ENCODE measurements at places on chromosomes 6 and 20.

- no peak for DNase-seq
Observed at GRCh38 chr6:100509101-100509500, 44.4 kb upstream of the SIM1 start.

DNA sequence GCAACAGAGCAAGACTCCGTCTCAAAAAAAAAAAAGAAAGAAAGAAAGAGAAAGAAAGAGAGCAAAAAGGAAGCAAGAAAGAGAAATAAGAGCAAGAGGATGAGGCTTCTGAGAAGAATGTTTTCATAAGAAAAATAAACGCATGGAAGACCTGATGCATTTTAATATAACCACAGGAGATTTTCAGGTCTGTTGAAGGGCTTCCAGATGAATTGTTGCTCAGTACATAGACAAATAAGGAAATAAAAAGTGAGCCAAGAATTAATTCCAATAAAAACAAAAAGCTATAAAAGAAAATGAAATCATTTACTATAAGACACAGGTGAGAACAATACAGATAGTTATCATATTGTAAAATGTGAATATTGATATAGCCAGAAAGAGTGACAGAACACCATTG lies 43.5 kb downstream of the PERP start:
- DNase-seq = no peak

DNA sequence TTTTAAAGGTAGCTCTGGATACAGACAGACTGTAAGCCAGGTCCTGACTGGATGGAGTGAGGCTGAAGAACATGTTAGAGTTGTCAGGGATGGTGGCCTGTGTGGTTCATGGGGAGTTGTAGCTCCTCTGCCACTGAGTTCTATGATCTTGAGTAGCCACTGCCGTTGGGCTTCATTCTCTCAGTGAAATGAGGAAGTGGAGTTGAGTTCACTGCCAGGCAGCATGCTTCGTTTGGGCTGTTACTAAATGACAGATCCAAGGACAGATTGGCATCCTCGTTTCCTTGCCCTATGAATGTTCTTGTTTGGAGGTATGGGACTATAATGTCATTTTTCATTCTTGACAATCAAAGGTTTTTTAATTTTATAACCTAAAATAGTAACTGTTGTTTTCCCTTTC lies 37.2 kb downstream of the SCAND1 start:
- no peak for DNase-seq

GRCh38 chr6:158405933-158406332 lies 93.7 kb downstream of the TULP4 start:
- no peak for DNase-seq

DNA sequence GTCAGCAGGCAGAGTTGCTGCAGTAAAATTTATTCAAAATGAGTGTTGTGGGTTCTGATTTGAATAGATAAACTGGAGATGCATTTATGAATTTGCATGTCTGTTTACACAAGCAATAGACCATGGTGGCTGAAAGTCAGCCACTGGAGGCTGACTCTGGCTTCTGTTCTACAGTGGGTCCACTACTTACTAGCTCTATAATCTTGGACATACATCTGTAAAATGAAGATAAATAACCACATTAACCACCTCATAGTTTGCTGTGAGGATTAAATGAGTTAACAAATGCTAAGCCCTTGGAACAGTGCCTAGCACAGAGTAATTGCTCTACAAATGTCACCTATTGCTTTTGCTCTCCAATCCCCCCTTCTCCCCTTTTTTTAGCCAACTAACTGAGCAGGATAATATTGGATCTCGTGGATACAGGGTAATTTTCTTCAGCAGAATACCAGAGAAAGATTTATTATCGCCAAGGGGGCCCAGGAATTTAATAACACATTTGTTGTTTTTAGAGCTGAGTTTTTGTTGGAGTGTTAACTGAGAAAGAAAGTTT lies 1.4 kb upstream of the PM20D2 start:
- peak; percentile 20 for DNase-seq

DNA sequence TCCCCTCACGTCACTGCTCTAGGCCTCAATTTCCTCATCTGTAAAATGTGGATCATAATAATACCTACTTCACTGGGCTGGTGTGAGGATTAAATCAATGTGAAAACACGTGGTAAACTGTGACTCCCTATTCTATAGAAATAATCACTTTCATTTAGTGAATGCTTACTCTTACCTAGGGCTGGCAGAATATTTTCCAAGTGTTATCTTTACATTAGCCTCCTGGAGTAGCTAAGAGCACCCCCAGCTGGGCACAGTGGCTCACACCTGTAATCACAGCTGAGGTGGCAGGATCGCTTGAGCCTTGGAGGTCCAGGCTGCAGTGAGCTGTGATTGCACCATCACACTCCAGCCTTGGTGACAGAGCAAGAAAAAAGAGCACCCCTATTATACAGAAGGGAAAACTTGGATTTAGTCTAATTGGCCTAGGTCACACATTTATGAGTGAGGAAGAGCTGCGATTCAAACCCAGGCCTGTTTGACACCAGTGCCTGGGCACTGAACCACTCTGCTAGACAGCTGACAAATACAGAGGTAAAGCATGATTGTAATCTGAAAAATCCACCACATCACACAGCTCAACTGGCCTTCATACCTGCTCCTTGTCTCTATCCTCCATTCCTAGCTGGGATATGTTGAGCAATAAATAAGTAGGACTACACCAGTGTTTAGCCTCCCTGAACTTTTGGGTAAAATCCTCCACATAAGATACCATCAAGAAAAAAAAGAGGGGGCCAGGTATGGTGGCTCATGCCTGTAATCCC lies 1.4 kb upstream of the SNTA1 start:
- no peak for DNase-seq

- peak; percentile 54 for DNase-seq
Observed at GRCh38 chr6:53615633-53616449, 49.7 kb downstream of the KLHL31 start.

GRCh38 chr20:14860410-14860814 lies 523.0 kb upstream of the FLRT3 start:
- no peak for DNase-seq

GRCh38 chr20:3471397-3472021 lies 691 bp downstream of the ATRN start:
- DNase-seq = no peak

Measured in amniotic epithelial cell (primary cell).